Activated CD4-positive, CD25-positive, alpha-beta regulatory T cell treated with anti-CD3 and anti-CD28 coated beads, Interleukin-2, amount 50 U/mL, for 72 hours (primary cell): ENCODE measurements at places on chromosomes 5 and 9.

GRCh38 chr5:180085837-180086236, 14.3 kb upstream of the RNF130 start:
- no peak for DNase-seq

- DNase-seq, result peak; percentile 71
Measured at GRCh38 chr9:89418882-89419640, 78.9 kb downstream of the SEMA4D start.

GRCh38 chr5:134466241-134467069, 54.8 kb upstream of the CDKN2AIPNL start:
- DNase-seq, result peak; percentile 49

DNA sequence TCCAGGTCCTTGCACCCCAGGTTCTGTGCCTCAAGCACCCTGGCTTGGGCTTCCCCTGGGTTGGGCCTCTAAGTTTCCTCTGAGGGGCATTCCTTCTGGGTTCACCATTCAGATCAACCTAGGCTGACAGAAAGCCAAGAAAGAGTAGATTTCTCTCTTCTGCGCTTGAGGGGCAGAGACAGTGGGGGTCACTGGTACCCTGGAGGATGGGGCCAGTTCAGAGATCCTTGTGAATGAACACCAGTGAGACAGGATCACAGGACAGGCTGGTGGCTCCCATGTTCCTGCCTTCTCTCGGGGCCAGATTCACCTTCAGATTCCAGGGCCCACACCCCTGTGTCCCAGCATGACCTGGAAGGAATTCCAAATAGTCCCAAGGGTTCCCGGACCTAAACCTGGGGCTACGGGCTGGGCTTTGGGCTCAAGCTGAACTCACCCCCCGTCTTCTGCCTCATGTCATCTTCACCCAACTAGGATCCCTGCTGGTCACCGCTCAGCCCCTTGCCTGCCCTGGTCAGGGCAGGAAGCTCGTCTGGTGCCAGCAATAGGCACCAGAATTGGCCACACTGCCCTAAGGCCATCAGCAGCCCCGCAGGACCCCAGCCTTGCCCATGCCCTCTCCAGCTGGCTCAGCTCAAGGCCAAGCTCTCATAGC, 91.8 kb upstream of the MVB12B start:
- DNase-seq, result no peak

DNA sequence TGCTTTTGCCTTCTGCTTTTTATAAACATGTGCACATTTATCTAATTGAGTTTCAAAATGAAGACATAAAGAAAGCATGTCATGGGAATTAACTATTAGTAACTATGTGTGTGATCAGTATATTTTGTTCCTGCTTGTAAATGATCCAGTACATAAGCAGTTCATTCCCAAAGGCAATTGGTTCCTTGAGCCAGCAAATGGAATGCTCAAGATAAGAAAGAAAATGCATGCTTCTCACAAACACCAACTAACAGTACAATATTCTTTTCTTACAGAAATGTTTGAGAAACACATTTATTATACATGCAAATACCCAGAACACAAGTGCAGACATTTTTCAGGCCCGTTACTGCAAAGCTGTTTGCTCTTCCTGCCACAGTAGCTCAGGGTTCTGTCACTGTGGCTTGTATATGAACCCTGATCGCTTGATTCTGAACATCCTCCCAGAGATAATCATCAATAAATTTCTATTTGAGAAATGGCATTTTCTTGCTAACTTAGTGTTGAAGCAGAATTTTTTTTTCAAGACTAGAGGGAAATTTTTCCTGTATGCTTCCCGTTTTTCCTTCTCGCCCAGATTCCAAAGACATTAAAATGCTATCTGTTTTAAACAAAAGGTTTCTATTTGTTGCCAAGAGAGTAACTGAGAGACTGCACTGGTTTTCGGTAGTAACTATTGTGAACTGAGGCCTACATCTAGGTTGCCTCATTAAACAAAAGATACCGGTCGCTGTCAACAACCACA, 1.9 kb downstream of the GNAQ start:
- no peak for DNase-seq

GRCh38 chr5:176849611-176850227, 39.4 kb downstream of the UNC5A start:
- DNase-seq, result no peak

DNA sequence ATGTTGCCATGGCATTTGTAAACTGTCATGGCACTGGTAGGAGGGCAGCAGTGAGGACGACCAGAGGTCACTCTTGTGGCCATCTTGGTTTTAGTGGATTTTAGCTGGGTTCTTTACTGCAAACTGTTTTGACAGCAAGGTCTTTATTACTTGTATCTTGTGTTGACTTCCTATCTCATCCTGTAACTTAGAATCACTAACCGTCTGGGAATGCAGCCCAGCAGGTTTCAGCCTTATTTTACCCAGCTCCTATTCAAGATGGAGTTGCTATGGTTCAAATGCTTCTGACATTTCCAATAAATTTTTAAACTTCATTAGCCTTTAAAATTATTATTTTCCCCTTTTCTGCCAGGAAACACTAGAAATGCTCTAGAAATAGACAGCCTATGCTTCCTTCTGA, 839.1 kb downstream of the NR2F1-AS1 start:
- no peak for DNase-seq

- no peak for DNase-seq
Measured at GRCh38 chr5:10839118-10839517, 78.1 kb upstream of the DAP start.

DNA sequence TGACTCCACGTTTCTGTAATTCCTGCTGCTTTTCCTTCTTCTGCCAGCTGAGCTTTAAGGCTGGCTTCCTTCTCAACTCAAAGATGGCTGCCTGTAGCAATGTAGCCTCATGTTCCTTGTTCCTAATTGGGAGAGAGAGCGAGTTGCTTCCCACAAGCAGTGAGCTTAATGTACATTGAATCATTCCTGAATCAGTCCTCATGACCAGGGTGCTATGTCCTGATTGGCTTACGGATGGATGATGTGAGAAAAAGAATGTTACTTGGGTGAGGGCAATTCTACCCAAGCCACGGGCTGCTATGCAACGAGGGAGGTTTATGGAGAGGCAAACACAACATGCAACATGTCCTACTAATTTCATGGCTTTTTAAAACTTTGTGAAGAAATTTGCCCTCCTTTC, 356.2 kb downstream of the RASEF start:
- no peak for DNase-seq

DNA sequence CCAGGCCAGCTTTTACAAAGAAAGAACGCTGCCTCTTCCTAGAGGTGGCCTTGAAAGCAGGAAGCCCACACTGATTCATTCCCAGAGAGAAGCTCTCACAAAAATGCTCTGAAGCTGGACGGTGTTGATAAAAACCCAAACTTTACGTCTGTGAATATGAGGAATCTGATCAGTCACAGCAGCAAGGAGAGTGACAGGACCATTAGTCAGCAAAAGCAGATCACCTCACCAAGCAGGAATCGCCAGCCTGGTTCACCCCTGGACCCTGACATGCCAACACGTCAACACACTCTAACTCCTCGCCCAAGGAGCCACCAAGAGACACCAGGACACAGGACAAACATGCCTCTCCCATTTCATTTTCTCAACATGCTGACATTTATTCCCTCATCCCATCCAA, 70.6 kb upstream of the ZNF622 start:
- DNase-seq, result no peak

GRCh38 chr9:131266266-131267229, 9.8 kb downstream of the FAM78A start:
- no peak for DNase-seq

DNA sequence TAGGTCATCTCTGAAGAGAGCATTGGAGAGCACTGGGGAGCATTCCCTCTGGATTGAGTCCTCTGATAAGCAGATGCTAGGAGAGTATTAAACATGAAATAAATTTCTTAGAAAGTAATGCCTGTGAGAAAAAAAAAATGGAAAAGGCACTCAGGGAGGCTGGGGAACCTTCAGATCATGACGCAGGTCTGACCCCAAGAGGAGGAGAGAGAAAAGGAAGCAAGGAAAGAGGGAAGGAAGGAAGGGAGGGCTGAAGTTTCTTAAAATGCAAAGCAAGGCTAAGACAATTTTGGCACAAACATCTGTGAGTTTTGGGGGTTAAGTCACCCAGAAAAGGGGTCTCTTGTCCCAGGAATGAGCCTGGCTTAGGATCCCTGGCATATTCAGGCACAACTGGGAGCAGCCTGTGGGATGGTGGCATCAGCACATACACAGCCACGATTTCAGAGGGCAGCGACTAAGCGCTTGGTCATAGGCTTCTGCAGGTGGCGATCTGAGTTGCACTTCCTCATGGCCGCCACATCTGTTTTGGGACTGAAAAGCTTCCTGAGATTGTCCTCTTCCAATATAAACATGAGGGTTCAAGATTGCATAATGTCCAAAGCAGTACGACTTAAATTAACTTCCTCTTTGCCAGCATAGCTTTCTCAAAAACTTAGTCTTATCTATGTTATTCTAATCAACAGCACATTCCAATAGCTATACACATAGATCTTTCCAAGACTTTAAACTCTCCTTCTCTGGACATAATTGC, 692.7 kb downstream of the DNAH5 start:
- DNase-seq, result no peak

GRCh38 chr9:105969636-105970035, 275.3 kb downstream of the TMEM38B start:
- DNase-seq, result no peak

- no peak for DNase-seq
Measured at GRCh38 chr5:133370904-133371303, 241.4 kb downstream of the FSTL4 start.

DNA sequence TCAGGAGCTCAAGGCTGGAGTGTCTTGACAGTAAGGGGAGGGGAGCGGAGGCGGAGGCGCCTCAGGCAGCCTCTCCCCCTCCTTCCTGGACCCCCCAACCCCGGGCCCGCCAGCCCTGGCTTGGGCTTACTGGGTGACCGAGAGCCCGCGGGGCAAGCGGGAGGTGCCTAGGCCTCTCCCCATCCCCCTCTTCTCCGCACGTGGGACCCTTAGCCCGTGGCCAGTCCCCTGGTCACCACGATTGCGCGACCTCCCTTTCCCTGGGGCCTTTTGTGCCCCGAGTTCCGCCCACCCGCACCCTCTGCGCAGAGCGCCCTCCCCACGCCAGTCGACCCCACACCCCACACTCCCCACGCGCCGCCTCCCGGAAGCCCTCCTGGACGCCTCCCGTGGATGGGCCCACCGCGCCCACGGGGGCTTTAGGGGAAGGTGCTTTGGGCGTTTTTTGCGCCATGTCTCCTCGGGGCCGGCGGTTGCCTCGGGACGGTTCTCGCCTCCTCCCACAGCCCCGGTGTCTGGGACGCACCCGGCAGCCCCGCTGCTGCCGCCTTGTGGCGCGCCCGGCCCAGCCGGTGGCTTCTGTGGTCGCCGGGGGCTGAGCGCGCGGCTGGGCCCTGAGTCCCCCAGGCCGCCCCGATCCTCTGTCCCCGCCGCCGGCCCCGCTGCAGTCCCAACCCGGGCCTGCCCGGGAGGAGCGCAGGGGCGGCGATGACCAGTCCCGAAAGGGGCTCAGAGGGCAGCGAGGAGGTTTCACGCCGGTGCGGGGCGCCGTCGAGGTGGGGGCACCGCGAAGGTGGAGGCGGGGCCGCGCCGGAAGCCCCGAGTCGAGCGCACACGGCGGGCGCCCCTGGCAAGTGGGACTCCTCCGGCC, 3.2 kb downstream of the TOR4A start:
- DNase-seq, result no peak

DNA sequence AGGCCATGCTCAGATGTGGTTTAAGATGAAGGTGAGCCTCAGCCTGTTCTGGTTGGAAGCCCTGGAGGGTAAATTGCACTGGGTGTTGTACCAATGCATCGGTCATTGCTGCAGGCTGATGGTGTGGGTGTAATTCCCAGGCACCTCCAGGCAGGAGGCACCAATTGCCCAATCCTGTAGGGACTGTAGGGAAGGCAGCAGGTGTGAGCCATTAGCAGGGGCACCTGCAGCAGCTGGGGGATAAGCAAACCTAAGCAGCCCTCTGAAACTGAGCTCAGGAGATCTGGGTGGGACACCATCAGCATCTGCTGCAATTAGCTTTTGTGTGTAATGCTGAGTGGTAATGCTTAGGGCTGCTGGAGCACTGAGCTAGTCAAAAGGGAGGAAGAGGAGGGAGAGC, 190.1 kb upstream of the TBC1D2 start:
- DNase-seq, result no peak

DNA sequence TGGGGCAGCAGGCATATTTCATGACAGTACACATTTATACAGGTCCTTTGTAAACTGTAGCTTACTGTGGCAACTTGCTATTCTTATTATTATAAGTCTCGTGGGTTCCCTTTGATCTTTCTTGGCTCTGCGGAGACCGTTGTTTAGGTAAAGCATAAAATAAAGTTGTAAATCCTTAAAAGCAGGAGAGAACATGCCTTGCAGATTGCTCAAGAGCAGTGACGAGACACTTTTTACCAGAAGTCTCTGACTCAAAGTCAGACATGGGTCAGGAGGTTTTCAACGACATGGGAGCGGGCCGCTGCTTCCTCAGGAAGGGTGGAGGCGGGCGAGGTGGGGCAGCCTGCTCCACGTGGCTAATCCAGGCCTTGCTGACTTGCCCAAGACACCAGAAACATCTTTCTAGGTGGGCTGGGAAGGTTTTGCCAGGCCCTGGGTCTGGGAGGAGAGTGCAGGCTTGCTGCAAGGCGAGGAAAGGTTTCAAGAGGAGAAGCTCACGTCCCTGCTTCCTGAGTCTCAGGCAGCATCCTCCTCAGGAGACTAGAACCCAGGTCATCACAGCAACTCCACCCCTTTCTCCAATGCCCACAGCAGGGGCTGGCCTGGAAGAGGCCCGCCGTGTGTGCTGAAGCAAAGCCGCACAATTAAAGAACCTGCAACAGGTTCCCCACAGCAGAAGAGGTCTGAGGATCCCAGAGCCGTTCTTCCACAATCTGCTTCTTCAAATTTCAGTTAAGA, 6.5 kb downstream of the TBC1D2 start:
- no peak for DNase-seq

GRCh38 chr9:106941916-106942315, 79.0 kb downstream of the ZNF462 start:
- DNase-seq, result no peak

DNA sequence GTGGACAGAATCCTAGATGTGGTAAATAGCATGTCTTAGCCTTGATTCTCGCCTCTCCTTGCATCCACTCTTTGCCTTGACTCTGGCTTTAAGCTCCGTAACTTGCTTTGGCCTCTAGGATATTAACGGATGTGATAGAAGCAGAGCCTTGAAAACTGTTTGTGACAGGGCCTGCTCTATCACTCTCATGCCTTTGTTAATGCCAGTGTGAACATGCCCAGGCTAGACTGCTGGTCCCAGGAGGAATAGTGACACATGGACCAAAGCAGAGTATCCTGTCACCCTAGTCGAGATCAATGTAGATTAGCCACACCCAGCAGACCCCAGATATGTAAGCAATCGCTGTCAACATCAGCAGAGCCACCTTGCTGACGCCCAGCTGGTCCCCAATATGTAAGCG, 109.9 kb upstream of the C9orf72 start:
- DNase-seq, result no peak

- DNase-seq, result no peak
Measured at GRCh38 chr9:19130436-19130835, 3.1 kb upstream of the PLIN2 start.

- no peak for DNase-seq
Measured at GRCh38 chr5:76642390-76643040, 19.3 kb upstream of the F2RL2 start.

- no peak for DNase-seq
Measured at GRCh38 chr9:124281931-124282371, 24.2 kb downstream of the NEK6 start.

- DNase-seq, result no peak
Measured at GRCh38 chr5:137598399-137598798, 99.3 kb upstream of the SPOCK1 start.
